Sigmoid colon (tissue), 7 donors: ENCODE measurements at places on chromosomes 6 and 20. TPM values are rescaled to one million over a fixed set of nuclear protein-coding genes. Genes with fewer than 3 reads are reported as not detected.

Gene RFX6
- 1.8 TPM for polyA plus RNA-seq

Gene MARCKS
- polyA plus RNA-seq, result 30.0 TPM

Gene DEF6
- 4.6 TPM for polyA plus RNA-seq

Gene GSTA2
- not detected for polyA plus RNA-seq

Gene ASCC3
- polyA plus RNA-seq, result 14.1 TPM

Gene TUBB2B
- 11.2 TPM for polyA plus RNA-seq

Gene POU5F1
- polyA plus RNA-seq, result 9.8 TPM

Gene TNF
- polyA plus RNA-seq, result 0.92 TPM

Gene BPI
- polyA plus RNA-seq, result 0.09 TPM

Gene SMLR1
- not detected for polyA plus RNA-seq
